ENCODE measurements at places on chromosomes 6 and 20. TPM values are rescaled to one million over a fixed set of nuclear protein-coding genes. Genes with fewer than 3 reads are reported as not detected.

The WFDC5 gene
- total RNA-seq = not detected

The TSPO2 gene
- total RNA-seq = not detected

The ADGRF1 gene
- not detected for total RNA-seq

The KCNG1 gene
- 41.3 TPM for total RNA-seq

The SRMS gene
- not detected for total RNA-seq

The PRSS35 gene
- 4.8 TPM for total RNA-seq

The LGSN gene
- total RNA-seq = 0.47 TPM

The NKAIN2 gene
- total RNA-seq = 130 TPM

The CRISP1 gene
- not detected for total RNA-seq

The RWDD1 gene
- 33.4 TPM for total RNA-seq

The CASS4 gene
- total RNA-seq = 0.16 TPM

The AP5S1 gene
- 5.5 TPM for total RNA-seq

The CDH4 gene
- 22.3 TPM for total RNA-seq

The DSN1 gene
- 4.7 TPM for total RNA-seq

The VSTM2L gene
- 39.6 TPM for total RNA-seq

The NKX2-2 gene
- 0.31 TPM for total RNA-seq

The RIPPLY2 gene
- total RNA-seq = 12.9 TPM

The ANGPT4 gene
- not detected for total RNA-seq

The BHLHE23 gene
- total RNA-seq = not detected

The TPX2 gene
- total RNA-seq = 5.8 TPM

The SLC52A3 gene
- not detected for total RNA-seq

The AHCY gene
- total RNA-seq = 42.9 TPM

The IYD gene
- total RNA-seq = not detected

The CTCFL gene
- total RNA-seq = not detected

The ARHGAP18 gene
- total RNA-seq = 8.6 TPM

The ADAM33 gene
- 3.6 TPM for total RNA-seq

Data from occipital lobe (tissue), 3 donors.